ENCODE measurements at places on chromosomes 13 and 19.

DNA sequence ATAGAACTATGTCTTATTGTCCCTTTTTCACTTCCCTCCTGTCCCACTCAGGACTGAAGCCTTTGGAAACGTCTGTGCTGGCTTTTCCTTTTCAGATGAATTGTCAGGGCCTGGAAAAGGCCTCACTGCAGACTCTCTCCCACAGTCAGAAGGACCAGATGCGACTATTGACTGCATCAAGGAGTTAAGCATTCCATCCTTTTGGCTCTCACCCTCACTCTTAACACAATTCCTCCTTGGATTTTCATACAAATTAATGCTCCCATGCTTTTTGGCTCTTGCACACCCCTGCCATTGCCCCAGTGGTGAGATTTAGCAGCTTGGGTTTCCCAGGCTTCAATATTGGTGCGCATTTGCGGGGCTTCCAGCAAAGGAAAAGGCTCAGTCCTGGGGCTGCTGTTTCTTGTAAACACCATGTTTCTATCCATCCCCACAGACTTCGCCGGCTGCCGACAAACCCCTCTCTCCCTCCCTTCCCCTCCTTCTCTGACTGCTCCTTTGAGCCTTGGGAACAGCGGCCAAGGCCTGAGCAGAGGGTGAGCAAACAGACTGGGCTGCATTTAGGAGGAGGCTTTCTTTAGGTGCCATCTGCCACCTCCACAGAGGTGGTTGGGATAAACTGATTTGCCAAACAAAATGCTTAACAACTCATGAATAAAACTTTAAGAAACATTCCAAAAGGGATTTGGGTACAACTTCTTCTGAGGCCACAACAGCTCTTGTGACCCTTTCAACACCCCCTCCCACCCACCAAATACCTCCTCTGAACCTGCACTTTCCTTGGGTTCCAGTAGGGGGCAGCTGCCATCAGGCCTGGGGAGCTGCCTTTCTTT lies 48.6 kb upstream of the PCDH8 start:
- DNase-seq, result no peak

- no peak for DNase-seq
Measured at GRCh38 chr13:62747152-62747551, 1331.5 kb upstream of the PCDH20 start.

DNA sequence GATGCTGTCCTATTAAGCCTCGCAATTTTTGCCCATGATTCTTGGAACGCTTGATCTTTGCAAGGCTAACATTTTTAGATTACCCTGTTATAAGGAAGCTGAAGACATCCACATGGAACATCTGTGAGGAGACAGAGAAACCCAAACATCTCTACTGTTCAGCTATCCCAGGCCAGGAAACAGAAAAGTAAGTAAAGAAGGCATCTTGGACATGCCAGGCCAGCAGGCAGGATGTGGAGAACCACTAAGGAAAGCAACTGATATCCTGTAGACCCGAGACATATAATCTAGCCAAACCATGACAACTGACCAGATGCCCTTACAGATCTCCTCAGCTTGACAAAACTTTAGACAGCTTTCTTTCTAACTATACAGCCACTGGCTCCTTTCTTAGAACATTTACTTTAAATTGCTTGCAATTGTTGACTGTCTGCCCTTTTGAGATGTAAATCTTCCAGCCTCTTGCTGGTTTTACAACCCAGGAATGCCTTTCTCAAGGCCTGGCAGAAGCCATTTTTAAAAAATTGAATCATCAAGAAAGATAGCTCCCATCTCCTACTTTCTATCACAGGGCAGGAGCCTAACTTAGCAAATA lies 255.8 kb upstream of the DACH1 start:
- no peak for DNase-seq

GRCh38 chr13:50766013-50766412 lies 77.5 kb downstream of the DLEU7 start:
- no peak for DNase-seq

DNA sequence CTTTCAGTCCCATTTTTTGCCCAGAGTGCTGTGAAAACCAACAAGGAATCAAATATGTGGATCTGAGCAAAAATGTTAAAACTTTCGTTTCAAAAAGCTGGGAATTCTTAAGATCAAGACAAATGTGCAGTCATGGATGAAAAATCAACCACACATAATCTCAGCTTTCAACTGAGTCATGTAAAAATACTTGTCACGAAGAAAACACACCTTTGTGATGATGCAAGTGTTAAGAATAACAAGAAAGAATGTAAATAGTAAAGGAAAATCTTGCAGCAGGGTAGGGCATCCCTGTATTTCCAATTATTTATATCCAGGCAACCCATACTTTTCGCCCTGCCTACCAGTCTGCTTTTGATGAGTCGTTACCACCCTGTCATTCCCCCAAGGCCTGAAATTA lies 27.4 kb upstream of the DCLK1 start:
- no peak for DNase-seq

DNA sequence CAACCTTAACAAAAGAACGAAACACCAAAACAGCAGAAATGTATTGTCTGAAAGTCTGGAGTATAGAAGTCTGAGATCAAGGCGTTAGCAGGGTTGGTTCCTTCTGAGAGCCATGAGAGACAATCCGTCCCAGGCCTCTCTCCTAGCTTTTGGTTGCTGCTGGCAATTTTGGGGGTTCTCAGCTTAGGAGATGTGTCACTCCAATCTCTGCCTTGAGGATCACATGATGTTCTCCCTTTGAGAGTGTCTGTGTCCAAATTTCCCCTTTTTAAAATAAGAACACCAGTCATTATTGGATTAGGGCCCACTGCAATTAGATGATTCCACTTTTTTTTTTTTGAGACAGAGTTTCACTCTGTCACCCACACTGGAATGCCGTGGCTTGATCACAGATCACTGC lies 10.1 kb downstream of the KCNN1 start:
- no peak for DNase-seq

DNA sequence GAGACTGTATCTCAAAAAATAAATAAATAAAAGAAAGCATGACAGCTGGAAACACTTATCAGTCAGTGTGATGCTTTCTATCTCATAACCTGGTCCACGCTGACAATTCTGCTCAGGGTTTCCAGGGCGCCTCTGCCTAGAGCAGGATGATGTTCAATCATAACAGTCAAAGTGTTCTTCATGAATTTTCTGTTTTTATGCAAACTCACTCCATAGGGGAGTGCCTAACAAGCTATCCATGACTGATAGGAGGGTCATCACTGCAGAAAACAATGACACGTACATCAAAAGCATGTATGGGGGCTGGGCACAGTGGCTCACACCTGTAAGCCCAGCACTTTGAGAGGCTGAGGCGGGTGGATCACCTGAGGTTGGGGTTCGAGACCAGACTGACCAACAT lies 41.4 kb upstream of the ZNF83 start:
- no peak for DNase-seq

GRCh38 chr13:99614465-99614885 lies 113.2 kb downstream of the TM9SF2 start:
- DNase-seq, result no peak

DNA sequence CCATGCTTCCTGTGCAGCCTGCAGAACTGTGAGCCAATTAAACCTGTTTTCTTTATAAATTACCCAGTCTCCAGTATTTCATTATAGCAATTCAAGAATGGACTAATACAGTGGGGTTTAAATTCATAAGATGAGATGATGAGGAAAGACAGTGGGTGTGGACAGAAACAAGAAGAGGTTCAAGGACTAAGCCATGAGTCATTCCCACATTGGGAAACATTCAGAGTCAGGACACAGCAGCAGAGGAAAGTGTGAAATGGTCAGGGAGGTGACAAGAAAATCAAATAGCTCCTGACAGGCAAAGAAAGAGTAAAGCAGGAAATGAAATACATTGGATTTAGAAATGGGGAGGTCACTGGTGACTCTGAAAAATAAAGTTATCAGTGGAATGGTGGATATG lies 9.1 kb downstream of the ZNF841 start:
- no peak for DNase-seq

- peak; percentile 45 for DNase-seq
Measured at GRCh38 chr19:6476155-6476895, 5.3 kb downstream of the DENND1C start.

DNA sequence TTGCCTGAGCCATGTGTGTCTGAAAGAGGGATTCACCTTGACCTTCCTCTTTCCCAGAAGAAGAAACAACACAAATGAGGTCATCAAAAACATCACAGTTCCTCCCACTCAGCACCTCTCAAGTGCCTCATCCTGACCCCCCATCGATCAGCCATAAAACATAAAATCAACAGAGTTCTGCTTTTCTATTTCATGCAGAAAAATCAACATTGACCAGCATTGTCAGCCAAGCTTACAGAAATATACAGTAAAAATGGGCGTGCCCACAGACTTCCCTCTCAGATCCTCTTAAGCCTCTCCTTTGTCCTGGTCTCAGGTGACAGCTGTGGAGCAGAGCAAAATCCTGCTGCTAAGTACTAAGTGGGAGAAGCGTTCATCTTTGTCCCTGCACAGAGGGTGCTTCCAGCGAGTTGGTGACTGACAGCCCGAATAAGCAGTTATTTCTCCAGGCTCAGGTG lies 213.3 kb downstream of the OLFM4 start:
- no peak for DNase-seq

DNA sequence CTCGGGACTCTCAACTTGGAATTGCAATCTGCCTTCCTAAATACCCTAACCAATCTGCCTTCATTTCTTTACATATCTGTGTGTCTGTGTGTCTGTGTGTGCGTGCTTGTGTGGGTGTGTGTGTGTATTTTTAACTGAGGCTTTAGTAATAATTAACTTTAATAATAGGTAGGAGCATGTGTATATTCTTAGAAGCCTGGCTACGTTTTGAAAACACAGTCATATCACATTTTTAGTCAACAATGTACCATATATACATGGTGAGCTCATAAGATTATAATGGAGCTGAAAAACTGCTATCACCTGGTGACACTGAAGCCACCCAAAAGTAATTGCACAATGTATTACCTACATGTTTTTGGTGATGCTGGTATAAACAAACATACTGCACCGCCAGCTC lies 65.4 kb upstream of the ATXN8OS start:
- DNase-seq, result no peak

DNA sequence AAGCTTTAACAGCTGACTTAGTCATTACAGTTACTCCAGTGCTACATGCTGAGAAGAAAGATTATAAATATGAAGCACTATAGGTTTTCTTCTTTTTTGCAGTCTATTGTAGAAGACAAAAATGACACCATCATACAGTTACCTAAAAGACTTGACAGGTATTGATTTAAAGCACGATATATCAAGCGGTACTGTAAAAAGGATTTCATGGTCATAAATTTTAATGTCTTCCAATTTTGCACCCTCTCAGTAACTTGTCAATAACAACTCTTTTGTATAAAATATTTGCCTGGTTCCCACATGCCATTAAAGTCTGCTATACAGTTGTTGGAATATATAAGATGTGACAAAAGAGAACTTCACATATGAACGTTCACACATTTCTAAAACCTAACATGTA lies 102.8 kb downstream of the ZIC5 start:
- DNase-seq, result no peak

DNA sequence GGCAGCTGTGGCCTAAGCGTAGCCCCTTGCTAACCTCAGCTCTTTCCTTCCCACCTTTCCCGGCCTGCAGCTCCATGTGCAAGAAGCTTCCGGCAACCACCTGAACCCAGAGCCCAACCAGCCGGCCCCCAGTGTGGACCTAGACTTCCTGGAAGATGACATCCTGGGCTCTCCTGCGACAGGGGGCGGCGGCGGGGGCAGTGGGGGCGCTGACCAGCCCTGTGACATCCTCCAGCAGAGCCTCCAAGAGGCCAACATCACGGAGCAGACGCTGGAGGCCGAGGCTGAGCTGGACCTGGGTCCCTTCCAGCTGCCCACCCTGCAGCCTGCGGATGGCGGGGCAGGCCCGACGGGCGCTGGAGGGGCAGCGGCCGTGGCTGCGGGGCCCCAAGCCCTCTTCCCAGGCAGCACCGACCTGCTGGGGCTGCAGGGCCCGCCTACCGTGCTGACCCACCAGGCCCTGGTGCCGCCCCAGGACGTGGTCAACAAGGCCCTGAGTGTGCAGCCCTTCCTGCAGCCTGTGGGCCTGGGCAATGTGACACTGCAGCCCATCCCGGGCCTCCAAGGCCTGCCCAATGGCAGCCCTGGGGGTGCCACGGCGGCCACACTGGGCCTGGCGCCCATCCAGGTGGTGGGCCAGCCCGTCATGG lies 33.8 kb upstream of the EHD2 start:
- no peak for DNase-seq

DNA sequence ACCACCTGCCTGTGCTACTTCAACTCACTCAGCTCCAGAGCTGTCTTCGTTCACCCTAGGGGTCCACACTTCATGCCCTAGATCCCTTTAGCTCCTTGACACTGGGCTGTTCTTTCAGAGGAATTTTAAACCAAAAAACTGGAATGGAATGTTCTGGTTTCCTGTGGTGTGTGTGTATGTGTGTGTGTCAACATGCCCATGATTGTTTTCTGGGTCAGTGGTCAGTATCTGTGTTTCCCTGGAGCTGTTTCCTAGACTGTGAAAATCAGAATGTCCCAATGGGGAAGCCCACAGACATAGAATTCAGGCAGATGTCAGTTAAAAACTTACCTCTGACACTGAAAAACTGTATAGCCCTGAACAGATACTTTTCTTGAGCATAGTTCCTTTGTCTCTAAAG lies 1.3 kb downstream of the PMIS2 start:
- DNase-seq, result no peak

GRCh38 chr19:53965091-53965490 lies 2.4 kb downstream of the CACNG8 start:
- DNase-seq, result no peak

DNA sequence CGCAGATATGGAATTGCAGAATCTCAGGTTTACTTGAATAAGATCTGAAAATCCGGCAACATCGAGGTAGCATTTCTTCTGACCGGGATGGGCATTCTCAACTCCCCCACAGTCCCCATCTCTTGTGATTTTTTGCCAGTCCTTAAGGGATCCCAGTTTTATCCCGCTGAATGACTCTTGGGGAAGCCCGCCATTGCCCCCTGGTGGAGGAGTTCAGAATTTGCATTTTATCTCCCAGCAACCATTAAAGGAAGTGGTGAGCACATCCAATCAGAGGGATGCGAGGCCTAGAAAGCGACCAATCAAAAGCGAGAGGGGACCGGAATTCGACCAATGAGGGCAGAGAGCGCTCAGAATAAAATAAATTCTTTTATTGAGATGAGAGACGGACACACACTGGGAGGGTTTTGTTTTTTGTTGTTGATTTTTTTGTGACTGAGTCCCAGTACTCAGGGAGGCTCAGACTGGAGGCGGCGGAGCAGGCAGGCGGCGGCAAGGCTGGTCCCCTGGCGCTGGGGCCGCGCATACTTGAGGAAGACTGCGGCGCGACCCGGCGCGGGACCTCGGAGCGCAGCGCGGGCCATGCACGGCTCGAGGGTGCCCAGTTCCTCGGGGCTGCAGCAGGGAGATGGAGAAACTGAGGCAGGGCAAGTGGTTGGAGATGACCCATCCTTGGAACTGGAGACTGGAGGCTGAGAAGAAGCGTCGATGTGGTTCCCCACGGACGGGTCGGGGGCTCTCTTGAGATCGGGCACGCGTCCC lies 3.9 kb upstream of the TTC9B start:
- peak; percentile 44 for DNase-seq

DNA sequence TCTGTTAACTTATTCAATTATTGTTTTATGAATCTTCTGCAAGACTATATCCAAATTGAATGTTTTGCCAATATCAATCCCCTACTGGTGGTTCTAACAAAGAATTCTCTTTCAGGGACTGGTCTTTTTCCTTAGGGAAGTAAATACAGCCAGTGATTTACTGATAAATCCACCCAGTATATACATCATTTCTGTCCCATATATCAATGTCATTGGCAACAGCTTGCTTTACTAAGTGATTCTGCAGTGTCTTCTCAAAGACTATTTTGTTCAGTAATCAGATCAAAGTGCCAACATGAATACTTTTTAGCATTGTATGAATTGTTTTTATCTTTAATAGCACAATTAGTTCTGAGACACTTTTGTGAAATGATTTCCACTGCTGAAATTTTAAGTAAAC lies 114.0 kb upstream of the OBI1 start:
- DNase-seq, result no peak
